T-helper 17 cell (primary cell): ENCODE measurements at places on chromosomes 16 and 17.

- DNase-seq = no peak
Observed at GRCh38 chr16:11183035-11183812, 72.8 kb downstream of the SOCS1 start.

- no peak for DNase-seq
Observed at GRCh38 chr17:46831573-46832330, 13.3 kb upstream of the WNT3 start.

DNA sequence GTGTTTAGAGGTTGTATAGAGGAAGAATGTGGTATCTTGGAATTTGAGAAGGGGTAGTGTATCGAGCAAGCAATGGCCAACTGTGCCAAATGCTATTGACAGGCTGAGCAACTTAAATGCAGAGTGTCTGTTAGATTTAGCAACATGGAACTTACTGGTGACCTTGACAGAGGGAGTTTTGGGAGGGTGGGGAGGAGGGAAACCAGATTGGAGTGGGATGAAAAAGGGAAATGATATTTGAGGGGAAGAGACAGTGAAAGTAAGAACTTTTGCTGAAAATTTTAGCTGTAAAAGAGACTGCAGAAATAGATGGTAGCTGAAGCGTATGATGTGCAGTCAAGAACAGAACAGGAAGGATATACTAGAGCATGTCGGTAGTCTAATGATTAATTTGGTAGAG is 1.1 kb downstream of the LRRC36 start:
- DNase-seq = no peak

DNA sequence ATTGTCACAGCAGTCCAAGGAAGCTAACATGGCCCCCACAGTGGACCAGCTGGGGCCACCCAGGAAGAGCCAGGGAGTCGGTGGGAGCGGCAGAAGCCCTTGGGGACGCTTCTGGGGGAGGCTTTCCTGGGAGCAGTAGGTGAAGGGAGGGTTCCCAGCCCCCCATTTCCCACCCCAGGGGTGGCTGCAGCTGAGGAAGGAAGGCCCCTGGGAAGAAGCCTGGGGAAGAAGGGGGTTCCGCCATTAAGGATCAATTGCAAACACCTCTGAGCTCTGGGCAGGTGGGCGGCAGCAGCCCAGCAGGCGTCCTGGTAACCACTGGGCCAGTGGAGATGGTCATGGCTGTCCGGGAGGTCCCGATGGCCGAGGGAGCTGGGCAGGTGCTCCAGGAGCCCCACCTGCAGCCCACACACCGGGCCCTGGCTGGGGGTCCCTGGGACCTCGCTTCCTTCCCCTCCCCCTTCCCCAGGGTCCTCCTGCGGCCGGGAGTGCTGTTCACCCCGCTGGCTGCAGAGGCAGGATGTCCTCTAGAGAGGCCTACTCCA is 592 bp upstream of the PERCC1 start:
- no peak for DNase-seq

GRCh38 chr16:62021161-62021581 is 15.1 kb downstream of the CDH8 start:
- no peak for DNase-seq

DNA sequence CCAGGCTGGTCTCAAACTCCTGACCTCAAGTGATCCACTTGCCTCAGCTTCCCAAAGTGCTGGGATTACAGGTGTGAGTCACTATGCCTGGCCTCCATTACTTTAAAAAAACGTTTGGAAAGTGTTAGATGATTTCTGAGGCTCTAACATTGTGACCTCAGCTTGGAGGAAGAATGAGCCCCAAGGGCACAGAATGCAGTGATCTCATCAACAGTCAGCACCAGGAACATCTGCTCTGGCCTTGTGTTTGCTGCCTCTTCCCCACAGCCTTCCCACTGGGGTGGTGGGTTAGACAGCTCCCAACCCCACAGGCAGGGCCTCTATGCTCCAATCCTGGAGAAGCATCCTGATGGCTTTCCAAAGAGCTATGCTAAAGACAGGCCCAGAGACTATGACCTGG is 37.7 kb upstream of the SREBF1 start:
- DNase-seq = no peak

- DNase-seq = no peak
Observed at GRCh38 chr17:15896834-15897233, 48.1 kb upstream of the ADORA2B start.

DNA sequence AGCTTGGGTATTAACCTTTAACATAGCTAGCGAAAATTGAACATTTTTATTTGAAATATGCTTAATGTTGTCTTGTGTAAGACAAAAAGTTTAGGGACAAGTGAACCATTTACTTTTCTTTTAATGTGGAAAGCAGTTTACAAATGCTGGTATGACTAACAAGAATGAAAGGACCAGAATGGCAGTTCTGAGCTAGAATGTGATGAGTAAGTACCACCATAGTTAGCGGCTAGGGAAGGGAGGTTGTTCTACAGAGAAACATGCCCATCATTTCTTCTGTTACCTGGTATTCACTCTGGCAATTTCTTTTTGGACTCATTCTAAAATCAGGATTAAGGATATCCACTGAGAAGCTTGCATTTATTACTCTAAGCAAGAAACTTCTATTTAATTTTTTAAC is 121.1 kb downstream of the WWOX start:
- no peak for DNase-seq

- no peak for DNase-seq
Observed at GRCh38 chr16:2795395-2796143, 2.7 kb upstream of the PRSS41 start.

- no peak for DNase-seq
Observed at GRCh38 chr17:55053855-55054254, 85.3 kb downstream of the STXBP4 start.

DNA sequence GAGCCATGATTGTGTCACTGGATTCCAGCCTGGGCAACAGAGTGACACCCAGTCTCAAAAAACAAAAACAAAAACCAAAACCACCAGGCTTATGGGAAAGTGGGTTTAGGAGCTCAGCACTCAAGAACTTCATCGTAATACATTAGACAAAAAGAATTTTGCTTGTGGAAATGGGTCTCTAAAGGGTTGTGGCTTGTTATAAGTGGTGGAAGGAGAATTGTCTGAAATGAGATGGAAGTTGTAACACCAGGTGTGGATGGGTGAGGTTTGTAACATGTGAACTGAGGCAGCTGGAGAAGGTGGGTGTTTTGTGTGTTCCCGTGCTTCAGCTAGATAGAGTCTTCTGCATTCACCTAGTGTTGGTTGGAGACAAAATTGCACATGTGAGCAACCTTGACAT is 35.8 kb downstream of the CDH1 start:
- DNase-seq = no peak

GRCh38 chr16:54462151-54462651 is 175.6 kb upstream of the IRX3 start:
- DNase-seq = no peak

- no peak for DNase-seq
Observed at GRCh38 chr16:65388592-65388991, 266.7 kb upstream of the CDH11 start.

DNA sequence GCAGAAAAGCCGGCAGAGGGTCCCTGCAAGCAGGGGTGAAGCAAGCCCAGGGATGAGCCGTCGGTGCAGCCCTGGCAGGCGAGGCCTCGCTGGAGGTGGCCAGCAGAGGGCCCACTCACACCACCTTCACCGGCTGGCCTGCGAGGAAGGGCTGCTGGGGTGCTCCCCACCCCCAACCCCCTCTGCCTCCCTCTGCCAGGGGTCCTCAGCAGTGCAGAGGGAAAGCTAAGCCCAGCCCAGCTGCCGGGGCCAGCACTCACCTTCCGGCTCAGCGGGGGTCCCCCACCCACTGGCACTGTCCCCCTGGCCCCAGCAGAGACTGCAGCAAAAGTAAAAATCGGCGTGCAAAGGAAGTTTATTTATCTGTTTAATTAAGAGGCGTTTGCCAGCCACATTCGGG is 113.4 kb downstream of the ENGASE start:
- DNase-seq = no peak

DNA sequence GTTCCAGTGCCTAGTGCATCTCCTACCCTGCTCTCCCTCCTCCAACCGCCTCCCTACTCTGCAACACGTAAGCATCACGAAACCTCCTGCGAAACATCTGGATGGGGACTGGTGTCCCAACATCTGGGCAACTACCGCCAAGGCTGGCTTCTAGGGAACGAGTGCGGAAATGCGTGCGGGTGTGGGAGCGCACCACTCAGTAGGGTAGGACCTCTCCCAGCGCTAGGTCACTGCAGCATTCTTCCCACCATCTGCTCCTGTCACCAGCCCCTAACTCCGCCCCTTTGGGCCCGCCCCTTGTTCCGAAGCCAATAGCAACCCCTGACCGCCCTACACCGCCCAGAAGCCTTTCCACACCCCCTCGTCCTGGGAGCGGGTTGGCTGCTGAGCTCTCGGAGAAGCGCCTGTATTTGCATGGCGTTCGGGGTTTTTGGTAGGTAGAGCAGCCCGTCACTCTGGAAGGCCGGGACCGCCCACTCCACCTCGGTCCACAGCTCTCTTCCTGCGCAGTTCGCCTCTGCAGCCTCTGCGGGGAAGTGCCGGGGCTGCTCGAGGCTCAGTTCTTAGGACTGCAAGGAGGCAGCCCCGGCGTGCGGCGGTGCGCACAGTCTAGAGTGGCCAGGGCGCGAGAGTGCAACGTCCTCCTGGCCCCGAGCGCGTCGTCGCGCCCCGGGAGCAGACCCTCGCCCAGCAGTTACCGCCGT is at the start of gene HS3ST3B1:
HS3ST3B1 (plus strand) TSS at position 507 of the 704 bp plus-strand sequence. CDS start 438 bp downstream, outside the sequence.
- DNase-seq = peak; percentile 97

- DNase-seq = no peak
Observed at GRCh38 chr16:86044881-86045590, 146.1 kb downstream of the IRF8 start.

DNA sequence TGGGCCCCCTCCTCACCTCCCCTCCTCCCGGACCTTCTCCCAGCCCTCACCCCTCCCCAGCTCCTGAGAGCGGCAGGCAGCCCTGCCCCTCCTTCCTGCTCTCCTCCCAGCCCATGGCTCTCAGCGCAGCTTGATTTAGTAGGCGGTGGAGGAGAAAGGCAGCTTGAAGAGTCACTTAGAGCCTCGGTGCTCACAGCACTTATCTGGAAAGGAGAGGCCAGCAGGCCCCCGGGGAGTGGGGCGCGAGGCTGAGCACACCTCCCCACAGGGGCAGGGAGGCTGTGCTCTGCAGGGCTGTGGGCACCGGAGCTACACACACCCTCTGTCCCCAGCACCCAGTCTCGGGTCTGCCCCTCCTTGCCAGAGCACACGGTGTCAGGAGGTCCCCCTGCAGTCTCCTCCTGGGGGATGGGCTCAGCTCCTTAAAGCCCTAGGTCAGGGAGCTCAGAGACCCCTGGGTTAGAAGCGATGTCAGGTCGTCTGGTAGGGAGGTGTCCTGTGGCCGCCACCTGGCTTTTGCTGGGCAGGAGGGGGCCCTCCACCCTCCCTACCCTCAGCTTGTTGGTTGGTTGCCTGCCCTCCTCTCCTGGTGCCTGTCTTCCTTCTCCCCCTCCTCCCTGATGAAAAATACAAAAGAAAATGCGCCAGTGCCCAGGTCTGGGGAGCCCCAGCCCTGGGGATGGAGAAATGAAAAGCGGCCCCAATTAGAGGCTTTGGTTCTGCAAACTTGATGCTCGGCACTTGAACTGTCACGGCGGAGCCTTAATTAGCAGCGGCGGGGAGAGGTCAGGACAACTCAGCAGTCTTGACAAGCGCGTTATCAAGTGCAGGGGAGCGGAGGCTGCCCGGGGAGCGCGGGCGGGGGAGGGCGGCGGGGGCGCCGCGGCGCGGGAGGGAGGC is 151.1 kb upstream of the GSE1 start:
- no peak for DNase-seq

DNA sequence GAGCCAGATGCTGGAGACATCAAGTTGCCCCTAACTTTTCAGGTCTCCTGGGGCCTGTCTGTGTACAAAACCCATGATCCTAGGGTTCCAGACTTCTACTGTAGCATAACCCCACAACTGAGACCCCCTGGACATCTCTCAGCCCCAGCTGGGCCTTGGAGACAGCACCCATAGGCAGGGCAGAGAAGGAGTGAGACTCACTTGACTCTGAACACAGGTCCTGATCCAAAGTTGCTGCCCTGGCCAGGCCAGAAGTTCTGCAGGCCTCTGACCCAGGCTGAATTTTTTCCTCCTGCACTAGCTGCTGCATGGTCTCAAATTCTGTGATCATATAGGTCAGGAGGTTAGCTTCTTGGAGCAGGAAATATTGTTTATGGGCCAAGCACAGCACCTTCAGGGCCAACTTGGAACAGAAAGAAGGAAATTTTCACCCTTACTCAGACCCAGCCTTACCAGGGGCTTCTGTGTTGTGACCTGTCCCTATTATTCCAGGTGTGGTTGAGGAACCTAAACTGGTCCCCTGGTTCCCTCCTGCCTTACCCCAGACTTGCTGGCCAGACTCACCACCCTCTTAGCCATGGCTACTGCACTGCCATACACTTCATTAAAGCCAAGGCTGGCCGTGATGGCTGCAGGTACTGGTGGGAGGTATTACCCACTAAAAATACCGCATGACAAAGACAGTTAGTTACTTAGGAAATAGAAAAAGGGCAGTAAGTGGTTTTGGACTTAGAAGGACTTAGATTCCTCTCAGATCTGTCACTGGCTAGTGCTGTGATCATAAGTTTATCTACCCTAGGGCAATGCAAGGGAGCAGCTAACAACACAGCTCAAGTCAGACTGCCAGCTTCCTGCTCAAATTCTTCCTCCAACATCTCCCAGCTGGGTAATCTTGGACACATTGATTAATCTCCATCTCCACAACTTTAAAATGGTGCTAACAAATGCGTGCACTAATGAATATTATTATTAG is 2180.1 kb downstream of the TP53TG3F start:
- no peak for DNase-seq

- no peak for DNase-seq
Observed at GRCh38 chr17:82217120-82217529, 4.5 kb upstream of the CCDC57 start.

DNA sequence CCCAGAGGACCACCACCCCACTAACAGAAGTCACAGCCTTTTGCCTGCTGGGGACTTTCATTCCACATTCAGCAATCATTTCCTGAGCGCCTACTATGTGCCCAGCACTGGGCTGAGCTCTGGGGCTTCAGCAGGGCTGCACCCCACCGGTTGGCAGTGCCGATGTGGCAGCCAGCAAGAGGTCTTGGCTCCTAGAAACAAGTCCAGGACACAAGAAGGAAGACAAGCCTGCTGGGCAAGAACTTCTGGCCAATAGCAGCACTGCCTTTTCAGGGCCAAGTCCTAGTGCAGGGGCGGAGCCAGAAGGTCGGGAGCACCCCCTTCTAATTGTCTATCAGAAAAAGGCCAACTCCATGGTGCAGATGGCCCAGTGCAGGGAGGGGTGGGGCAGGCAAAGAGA is 13.0 kb upstream of the HOXB9 start:
- DNase-seq = no peak

GRCh38 chr16:90008708-90009145 is 10.5 kb downstream of the DBNDD1 start:
- peak; percentile 30 for DNase-seq
